WTC11 (cell line): ENCODE measurements at places on chromosomes 1 and 21.

DNA sequence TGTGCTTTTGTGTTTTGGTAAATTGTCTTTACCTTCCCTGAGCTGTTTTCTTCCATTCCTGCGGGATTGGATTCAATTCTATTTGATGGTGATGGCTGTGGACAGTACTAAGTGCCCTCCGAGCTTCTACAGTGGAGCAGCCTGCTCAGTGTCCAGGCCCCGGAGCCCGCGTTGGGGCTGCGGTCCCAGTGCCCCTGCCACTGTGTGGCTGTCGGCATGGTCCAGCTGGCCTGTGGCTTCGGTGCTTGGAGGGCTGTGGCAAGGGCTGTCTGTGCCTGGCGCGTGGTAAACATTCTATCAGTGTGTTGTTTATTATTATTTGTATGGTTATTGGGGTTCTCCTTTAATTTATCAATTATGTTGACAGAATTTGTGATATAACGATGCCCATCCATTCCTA is 109.1 kb upstream of the COL6A1 start:
- H3K27ac ChIP-seq, result no peak overlapping the region
- no peaks in the 10 kb centered on the region for H3K36me3 ChIP-seq
- no peak overlapping the region for H3K4me3 ChIP-seq
- DNase-seq, result no peak

- no peak for DNase-seq
- no peak overlapping the region for H3K27ac ChIP-seq
- no peaks in the 10 kb centered on the region for H3K36me3 ChIP-seq
- no peaks in the 10 kb centered on the region for H3K4me1 ChIP-seq
- H3K4me3 ChIP-seq, result no peak overlapping the region
These were observed 253.2 kb downstream of the TOMM20 start for GRCh38 chr1:234875328-234875952.

GRCh38 chr1:168561989-168562388 is 14.4 kb upstream of the XCL1 start:
- H3K27me3 ChIP-seq, result no peaks in the 10 kb centered on the region
- H3K4me3 ChIP-seq, result no peak overlapping the region
- no peak overlapping the region for H3K27ac ChIP-seq
- no peak for DNase-seq
- H3K36me3 ChIP-seq, result no peaks in the 10 kb centered on the region

DNA sequence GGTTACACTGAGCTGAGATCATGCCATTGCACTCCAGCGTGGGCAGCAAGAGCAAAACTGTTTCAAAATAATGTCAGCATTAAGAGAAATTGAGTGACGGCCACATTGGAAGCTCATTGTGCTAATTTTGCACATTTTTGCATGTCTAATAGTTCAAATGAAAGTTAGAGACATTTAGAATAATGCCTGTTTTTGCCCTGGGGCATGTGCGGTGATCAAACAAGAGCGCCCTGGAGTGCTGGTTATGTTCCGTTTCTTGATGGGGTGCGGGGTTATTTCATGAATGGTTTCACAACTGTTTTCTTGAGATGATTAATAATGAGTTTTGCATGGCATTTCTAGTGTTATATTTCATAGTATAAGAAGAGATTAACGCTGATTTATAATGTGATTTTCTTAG is 13.1 kb downstream of the OR2T11 start:
- no peaks in the 10 kb centered on the region; the same call in 1 of the 2 replicates for H3K27me3 ChIP-seq
- no peaks in the 10 kb centered on the region for H3K4me1 ChIP-seq
- peaks cover 36% of the 10 kb centered on the region for H3K36me3 ChIP-seq
- no peak overlapping the region for H3K4me3 ChIP-seq
- DNase-seq, result no peak

DNA sequence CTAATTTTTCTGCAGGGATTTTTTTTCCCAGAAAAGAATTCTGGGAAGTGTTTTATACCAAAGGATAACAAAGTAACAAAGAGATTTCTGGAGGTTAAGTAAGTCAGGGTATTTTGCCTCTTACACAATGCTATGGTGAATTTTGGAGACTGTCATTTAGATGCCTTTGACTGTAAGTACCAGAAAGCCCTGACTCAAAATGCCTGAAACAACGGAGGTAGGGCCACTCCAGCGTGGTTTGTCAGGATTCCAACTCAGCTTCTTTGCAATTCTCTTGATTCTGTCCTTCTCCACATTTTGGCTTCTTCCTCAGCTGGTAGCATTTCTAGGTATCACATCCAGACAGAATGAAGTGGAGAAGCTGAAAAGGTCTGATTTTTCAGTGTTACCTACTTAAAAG is 106.5 kb downstream of the UCHL5 start:
- H3K27me3 ChIP-seq, result no peaks in the 10 kb centered on the region
